ENCODE measurements at places on chromosomes 2 and 18. TPM values are rescaled to one million over a fixed set of nuclear protein-coding genes. Genes with fewer than 3 reads are reported as not detected.

GRCh38 chr2:237042101-237042500 lies 43.6 kb upstream of the COPS8 start:
- no peak for DNase-seq

Gene ST3GAL5
- 6.2 TPM for total RNA-seq

GRCh38 chr2:20626698-20627513 lies 24.0 kb downstream of the HS1BP3 start:
- DNase-seq: no peak

DNA sequence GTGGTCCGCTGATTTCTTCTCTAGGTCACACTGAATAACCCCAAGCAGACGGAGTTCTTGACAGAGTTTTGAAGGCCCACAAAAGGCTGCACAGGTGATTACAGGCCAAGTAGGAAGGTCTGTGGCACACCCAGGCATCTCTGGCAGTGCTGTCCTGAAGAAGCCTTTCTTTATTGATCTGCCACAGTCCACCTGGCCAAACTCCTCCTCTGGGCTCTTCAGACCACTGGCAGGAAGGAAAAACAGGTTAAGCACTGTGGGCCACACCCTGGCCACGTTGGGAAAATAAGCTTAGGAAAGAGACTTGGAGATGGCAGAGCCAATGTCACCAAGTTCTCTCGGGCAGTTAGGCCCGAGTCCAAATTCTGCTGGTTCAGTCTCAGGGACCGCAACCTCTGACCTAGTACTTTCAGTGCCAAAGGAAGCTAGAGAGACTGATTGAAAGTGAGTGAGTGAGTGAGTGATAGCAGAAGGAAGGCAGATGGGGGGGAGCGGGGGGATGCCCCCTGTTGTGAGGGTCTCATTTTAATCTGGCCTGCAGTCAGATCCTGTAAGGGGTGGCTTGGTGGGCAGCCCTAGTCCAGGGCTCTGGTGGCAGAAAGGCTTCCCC lies 102.9 kb downstream of the TGFA start:
- DNase-seq: no peak

Gene ABCB11
- total RNA-seq: not detected

Measured in activated CD4-positive, alpha-beta T cell treated with anti-CD3 and anti-CD28 coated beads for 36 hours (primary cell).